Left ventricle myocardium inferior (tissue), 1 donor: ENCODE measurements at places on chromosomes 16 and 17.

GRCh38 chr17:49269356-49269755 lies 38.8 kb upstream of the PHOSPHO1 start:
- no peak for DNase-seq
- H3K4me1 ChIP-seq: no peaks in the 10 kb centered on the region
- H3K27me3 ChIP-seq: no peaks in the 10 kb centered on the region
- no peak overlapping the region for H3K4me3 ChIP-seq

DNA sequence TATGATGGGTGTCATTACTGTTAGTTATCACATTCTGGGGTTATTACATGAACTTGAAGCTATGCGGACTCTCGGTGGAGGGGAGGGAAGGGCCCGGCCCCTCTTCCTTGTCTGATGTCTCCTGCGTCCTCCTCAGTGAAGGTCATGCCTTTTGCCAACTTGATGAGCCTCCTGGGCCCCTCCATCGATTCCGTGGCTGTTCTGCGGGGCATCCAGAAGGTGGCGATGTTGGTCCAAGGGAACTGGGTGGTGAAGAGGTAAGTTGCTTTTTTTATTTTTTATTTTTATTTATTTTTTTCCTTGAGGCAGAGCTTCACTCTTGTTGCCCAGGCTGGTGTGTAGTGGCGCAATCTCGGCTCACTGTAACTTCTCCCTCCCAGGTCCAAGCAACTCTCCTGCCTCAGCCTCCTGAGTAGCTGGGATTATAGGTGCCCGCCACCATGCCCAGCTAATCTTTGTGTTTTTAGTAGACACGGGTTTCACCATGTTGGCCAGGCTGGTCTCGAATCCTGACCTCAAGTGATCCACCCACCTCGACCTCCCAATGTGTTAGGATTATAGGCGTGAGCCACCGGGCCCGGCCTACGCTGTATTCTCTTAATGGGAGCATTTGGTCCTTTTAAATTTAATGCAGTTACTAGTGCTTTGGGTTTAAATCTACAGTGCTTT lies 21.6 kb downstream of the POLR3E start:
- peaks cover 4% of the 10 kb centered on the region for H3K4me1 ChIP-seq
- no peaks in the 10 kb centered on the region for H3K27me3 ChIP-seq
- no peak overlapping the region for H3K27ac ChIP-seq
- H3K36me3 ChIP-seq: peaks cover 86% of the 10 kb centered on the region
- DNase-seq: no peak

DNA sequence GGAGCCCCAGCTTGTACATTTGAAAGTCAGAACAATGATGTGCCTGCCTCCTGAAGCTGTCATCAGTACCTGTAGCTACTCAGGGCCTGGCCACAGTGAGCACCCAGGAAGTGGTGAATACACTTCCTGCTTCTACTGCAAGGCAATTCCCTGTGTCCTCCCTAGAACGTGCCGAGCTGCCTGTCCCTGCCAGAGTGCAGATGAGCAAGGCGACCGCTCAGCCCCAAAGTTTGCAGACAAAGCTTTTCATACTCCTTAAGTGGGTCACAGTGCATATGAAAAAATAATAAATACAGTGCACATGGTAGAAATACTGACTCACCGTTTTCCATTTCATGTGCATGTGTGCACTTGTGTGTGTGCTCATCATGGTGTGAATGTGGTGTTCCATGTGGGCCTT lies 77.3 kb downstream of the MPRIP start:
- H3K36me3 ChIP-seq: no peaks in the 10 kb centered on the region
- peaks cover 88% of the 10 kb centered on the region for H3K4me1 ChIP-seq
- DNase-seq: no peak
- H3K27ac ChIP-seq: peak overlapping the region; percentile 86
- no peak overlapping the region for H3K4me3 ChIP-seq
- no peaks in the 10 kb centered on the region for H3K27me3 ChIP-seq

- H3K27me3 ChIP-seq: no peaks in the 10 kb centered on the region
- no peak overlapping the region for H3K27ac ChIP-seq
- no peaks in the 10 kb centered on the region for H3K36me3 ChIP-seq
- DNase-seq: no peak
- peaks cover 24% of the 10 kb centered on the region for H3K4me1 ChIP-seq
- H3K4me3 ChIP-seq: no peak overlapping the region
Measured at GRCh38 chr16:4420505-4421105, 4.2 kb upstream of the CORO7 start.

DNA sequence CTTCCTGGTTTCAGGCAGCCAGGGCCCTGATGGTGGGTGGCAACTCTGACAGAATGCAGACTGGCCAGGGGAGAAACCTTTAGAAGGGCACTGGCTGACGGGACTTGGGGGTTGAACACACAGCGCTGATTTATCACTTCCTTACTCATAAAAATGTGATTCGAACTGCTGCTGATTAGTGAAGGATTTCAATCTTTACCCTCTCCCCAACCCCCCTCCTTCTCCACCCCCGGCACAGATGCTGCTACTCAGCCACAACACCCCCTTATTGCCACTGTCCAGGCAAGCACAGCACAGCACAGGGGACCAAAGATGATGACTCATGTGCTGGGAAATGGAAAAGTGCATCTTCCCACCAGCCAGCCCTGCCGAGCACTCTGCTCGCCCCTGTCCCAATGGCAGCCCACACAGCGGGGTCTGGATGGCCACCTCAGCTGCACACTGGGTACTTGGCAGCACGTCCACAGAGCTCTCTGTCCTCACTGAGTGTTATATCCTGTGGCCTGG lies 70.1 kb downstream of the SMG6 start:
- H3K36me3 ChIP-seq: peaks cover 6% of the 10 kb centered on the region
- H3K27me3 ChIP-seq: no peaks in the 10 kb centered on the region
- peak overlapping the region; percentile 84 for H3K27ac ChIP-seq

GRCh38 chr17:17682737-17683680 lies 1.8 kb downstream of the RAI1 start:
- H3K27ac ChIP-seq: peak overlapping the region; percentile 92
- H3K36me3 ChIP-seq: no peaks in the 10 kb centered on the region
- H3K4me1 ChIP-seq: peaks cover 60% of the 10 kb centered on the region
- no peaks in the 10 kb centered on the region for H3K27me3 ChIP-seq

DNA sequence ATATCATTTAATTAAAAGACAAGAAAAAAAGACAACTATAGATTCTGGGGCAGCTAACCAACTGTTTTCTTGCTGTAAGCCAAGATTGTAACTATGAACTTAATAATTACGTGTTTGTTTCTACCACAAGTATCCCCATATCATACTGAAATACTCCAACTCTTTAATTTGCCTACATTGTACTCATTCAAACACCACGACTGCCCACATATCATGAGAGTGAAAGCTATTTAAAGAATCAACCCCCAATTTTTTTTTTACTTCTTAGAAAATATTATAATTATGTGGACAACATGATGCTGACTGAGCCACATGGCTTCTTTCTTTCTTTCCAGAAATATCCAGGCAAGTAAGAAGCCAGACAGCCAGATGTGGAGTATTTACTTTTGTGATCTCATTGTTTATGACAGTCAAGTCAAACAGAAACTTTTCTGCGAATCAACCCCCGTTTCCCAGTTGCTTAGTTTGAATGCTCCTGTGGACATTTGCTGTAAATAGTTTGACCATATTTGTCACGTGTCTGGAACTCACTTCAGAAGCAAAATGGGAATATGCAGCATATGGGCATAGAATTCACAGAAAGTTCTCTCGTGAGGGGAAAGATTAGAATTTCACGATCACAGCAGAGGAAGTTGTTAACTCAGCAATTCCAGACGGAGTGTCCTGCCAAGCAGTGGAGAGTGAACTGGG lies 126.8 kb upstream of the PSMD7 start:
- H3K27me3 ChIP-seq: no peaks in the 10 kb centered on the region
- no peaks in the 10 kb centered on the region for H3K4me1 ChIP-seq
- peak overlapping the region; percentile 22 for H3K27ac ChIP-seq
- no peak for DNase-seq

- no peaks in the 10 kb centered on the region for H3K36me3 ChIP-seq
- H3K27ac ChIP-seq: no peak overlapping the region
- no peak for DNase-seq
- no peaks in the 10 kb centered on the region for H3K27me3 ChIP-seq
- no peak overlapping the region for H3K4me3 ChIP-seq
Measured at GRCh38 chr17:78249818-78250806, 18.7 kb downstream of the TMEM235 start.

DNA sequence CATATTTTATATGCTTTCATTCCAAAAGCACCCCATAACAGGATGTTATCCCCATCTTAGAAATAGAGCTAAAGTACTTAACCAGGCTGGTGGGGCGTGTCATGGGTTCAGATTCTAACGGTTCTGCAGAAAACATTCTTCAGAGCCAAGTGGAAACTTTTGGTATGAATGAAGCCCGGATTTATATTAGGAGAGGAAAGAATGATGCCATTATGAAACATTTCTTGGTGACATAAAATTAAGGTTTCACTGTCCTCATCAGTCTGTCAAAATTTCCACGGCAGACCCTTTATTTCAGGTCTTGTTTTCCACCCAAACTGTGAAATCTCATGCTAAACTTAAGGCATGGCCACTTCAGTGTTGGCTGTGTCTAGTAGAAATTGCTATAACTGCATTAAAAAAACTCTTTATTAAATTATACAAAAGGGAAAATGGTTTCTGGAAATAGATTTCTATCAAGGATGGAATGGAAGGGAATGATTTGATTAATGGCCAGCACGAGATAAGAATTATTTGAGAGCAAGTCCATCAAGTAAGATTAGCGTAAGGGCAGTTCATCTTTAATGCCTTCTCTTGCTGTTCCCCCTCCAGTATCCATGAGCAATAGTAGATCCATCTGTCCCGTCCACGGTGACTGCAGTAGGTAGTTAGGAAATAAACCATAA lies 11.7 kb downstream of the PRKCA start:
- H3K36me3 ChIP-seq: no peaks in the 10 kb centered on the region
- H3K27ac ChIP-seq: no peak overlapping the region
- H3K27me3 ChIP-seq: no peaks in the 10 kb centered on the region

- H3K4me1 ChIP-seq: no peaks in the 10 kb centered on the region
- H3K27ac ChIP-seq: no peak overlapping the region
- no peaks in the 10 kb centered on the region for H3K27me3 ChIP-seq
- no peaks in the 10 kb centered on the region for H3K36me3 ChIP-seq
- no peak overlapping the region for H3K4me3 ChIP-seq
Measured at GRCh38 chr17:17325816-17326215, 22.6 kb downstream of the NT5M start.

- no peaks in the 10 kb centered on the region for H3K4me1 ChIP-seq
- no peaks in the 10 kb centered on the region for H3K36me3 ChIP-seq
- H3K27me3 ChIP-seq: peaks cover 4% of the 10 kb centered on the region
- no peak for DNase-seq
- H3K4me3 ChIP-seq: no peak overlapping the region
- H3K27ac ChIP-seq: no peak overlapping the region
Measured at GRCh38 chr17:56497132-56497531, 96.4 kb upstream of the NOG start.

DNA sequence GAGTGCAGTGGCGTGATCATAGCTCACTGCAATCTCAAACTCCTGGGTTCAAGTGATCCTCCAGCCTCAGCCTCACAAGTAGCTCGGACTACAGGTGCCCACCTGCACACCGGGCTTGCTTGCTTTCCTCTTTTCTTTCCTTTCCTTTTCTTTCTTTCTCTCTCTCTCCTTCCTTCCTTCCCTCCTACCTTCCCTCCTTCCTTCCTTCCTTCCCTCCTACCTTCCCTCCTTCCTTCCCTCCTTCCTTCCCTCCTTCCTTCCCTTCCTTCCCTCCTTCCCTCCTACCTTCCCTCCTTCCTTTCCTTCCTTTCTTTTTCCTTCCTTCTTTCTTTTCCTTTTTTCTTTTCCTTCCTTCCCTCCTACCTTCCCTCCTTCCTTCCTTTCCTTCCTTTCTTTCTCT lies 225.5 kb downstream of the MRTFB start:
- H3K27me3 ChIP-seq: no peaks in the 10 kb centered on the region
- no peaks in the 10 kb centered on the region for H3K36me3 ChIP-seq
- peaks cover 11% of the 10 kb centered on the region for H3K4me1 ChIP-seq
- H3K4me3 ChIP-seq: no peak overlapping the region
- H3K27ac ChIP-seq: no peak overlapping the region

GRCh38 chr16:2339521-2340484 lies 725 bp downstream of the ABCA3 start:
- H3K27ac ChIP-seq: peak overlapping the region; percentile 68
- no peaks in the 10 kb centered on the region for H3K36me3 ChIP-seq
- DNase-seq: peak; percentile 52
- H3K4me3 ChIP-seq: peak overlapping the region; percentile 86

- H3K27ac ChIP-seq: no peak overlapping the region
- no peaks in the 10 kb centered on the region for H3K36me3 ChIP-seq
- H3K4me3 ChIP-seq: no peak overlapping the region
- peaks cover 60% of the 10 kb centered on the region for H3K27me3 ChIP-seq
Measured at GRCh38 chr16:1858189-1858865, 13.6 kb downstream of the MEIOB start.

GRCh38 chr16:2971134-2971984 lies 2.2 kb downstream of the PAQR4 start:
- DNase-seq: no peak
- peaks cover 26% of the 10 kb centered on the region for H3K27me3 ChIP-seq
- no peak overlapping the region for H3K27ac ChIP-seq
- peaks cover 5% of the 10 kb centered on the region for H3K36me3 ChIP-seq

DNA sequence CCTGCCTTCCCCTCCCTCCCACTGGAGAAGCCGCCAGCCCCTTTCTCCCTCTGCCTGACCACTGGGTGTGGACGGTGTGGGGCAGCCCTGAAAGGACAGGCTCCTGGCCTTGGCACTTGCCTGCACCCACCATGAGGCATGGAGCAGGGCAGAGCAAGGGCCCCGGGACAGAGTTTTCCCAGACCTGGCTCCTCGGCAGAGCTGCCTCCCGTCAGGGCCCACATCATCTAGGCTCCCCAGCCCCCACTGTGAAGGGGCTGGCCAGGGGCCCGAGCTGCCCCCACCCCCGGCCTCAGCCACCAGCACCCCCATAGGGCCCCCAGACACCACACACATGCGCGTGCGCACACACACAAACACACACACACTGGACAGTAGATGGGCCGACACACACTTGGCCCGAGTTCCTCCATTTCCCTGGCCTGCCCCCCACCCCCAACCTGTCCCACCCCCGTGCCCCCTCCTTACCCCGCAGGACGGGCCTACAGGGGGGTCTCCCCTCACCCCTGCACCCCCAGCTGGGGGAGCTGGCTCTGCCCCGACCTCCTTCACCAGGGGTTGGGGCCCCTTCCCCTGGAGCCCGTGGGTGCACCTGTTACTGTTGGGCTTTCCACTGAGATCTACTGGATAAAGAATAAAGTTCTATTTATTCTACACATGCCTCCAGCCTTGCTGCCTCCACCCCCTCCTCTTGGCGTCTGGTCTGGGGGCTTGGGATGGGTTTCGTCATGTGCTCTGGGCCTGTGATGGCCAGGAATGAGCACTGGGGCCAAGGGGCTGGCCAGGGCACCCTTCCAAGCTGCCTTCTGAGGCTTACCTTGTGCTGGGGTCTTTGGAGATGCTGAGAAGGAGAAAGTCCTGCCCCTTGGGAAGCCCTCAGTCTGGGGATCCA lies 7.3 kb downstream of the GJD3 start:
- peaks cover 9% of the 10 kb centered on the region for H3K27me3 ChIP-seq
- peaks cover 41% of the 10 kb centered on the region for H3K36me3 ChIP-seq
- H3K4me3 ChIP-seq: no peak overlapping the region
- peak overlapping the region; percentile 63 for H3K27ac ChIP-seq
